ENCODE measurements at places on chromosomes 2 and 18.

DNA sequence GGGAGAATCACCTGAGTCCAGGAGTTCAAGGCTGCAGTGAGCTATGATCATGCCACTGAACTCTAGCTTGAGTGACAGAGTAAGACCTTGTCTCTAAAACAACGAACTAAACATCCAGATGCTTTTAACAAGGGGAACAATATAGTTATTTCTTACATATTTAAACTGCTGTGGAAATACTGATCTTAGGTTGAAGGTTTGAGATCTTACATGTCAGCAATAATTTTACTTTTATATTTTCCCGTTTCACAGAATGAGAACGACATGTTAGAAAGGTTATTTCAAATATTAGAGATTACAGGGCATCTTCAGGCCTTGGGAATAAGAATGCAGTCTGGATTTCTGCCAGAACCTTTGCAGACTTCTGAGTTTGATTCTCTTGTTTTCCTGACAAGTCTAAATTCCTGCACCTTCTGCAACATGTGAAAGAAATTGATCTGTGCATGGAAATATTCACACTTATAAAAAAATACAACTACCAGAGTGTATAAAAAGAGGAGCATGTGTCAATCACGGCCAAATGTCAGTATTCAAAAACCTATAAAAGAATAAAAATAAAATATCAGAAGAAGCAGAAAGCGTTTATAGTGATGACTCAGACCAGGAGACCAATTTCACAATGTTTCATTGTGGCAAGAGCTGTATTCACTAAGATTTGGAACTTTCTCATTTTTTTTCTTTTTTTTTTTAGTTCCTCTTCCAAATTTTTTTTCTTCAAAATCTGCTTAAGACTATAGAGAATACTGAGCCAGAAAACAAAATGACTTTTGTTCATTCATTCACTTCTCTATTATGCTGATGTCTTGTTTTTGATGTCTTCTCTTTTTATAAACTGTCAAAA is 29.6 kb downstream of the COLEC12 start:
- no peak for DNase-seq

- no peak for DNase-seq
These were observed 89.6 kb downstream of the GCA start for GRCh38 chr2:162433491-162433890.

DNA sequence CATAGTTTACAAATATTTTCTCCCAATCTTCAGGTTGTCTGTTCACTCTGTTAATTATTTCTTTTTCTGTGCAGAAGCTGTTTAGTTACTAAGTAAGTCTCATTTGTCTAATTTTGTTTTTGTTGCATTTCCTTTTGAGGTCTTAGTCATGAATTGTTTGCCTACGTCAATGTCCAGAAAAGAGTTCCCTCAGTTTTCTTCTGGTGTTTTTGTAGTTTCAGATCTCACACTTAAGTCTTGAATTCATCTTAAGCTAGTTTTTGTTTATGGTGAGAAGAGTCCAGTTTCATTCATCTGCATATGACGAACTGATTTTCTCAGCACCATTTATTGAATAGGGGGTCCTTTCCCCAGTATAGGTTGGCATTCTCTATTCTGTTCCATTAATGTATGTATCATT is 1252.2 kb upstream of the TMEFF2 start:
- no peak for DNase-seq

DNA sequence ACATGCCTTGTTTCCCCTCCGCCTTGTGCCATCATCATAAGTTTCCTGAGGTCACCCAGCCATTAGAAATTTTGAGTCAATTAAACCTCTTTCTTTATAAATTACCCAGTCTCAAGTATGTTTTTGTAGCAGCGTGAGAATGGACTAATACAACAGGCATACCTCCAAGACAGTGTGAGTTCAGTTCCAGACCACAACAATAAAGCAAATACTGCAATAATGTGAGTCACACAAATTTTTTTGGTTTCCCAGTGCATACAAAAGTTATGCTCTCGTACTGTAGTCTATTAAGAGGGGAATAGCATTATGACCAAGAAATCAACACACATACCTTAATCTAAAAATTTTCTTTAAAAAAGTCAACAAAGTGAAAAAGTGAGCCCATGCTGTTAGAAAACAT is 217.2 kb downstream of the NR4A2 start:
- DNase-seq = no peak

- no peak for DNase-seq
These were observed 24.0 kb upstream of the VPS4B start for GRCh38 chr18:63446266-63446665.

DNA sequence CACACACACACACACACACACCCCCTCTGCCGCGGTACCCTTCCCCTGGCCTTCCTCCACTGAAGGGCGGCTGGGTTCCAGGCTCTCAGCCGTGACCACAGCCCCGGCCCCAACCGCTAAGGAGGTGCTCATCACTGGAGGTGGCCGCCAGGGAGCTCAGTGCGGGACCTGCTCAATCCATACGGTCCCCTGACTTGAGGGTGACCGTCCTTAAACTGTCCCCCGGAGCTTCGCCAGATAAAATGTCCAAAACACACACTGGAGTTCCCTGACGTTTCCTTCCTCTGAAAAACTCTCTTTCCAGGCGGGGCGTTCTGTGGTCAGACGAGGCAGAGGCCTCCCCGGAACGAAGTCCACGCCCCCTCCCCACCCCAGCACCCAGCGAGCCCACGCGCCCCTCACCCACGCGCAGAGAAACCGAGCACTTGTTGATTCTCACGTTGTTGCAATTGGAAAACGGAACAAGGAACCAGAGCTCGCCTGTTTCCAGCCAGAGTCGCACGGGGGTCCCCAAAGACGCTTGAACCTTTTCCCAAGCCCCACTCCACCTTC is 1.4 kb downstream of the MBP start:
- DNase-seq = peak; percentile 52

DNA sequence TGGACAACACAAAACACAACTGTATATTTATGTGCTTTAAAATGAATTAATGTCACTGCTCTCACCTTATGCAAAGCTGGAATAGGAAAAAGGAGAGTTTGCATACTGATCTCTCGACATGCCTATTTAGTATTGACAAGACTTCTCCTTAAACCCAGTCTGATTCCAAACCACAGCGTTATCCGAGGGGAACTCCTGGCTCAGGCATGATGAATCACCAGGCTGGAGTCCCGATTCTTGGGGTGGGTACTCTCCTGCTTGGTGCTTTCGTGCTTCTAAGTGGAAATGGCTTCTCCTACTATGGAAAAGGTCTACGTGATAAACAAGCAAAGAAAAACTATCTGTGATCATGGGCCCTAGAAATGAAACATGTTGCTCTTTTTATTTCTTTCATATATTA is 88.9 kb upstream of the SLC35G4 start:
- DNase-seq = no peak

DNA sequence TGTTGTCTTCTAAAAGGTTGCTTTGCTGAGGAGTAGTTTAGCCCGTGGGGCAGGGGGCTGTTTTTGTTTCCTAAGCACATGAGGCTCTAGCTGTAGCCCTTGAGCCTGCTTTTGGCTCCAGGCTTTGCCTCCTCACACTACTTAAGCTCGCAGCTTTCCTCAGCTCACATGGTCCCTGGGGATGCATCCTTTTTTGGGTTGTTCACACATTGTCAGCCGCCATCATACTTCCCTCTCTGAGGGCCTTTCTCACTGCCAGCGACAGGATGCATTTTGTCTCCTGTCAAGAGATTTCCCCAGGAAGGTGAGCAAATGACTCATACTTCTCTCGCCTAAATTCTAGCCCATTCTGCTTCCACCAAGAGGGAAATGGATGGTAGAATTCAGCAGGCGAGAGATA is 279.5 kb upstream of the PKDCC start:
- DNase-seq = no peak

DNA sequence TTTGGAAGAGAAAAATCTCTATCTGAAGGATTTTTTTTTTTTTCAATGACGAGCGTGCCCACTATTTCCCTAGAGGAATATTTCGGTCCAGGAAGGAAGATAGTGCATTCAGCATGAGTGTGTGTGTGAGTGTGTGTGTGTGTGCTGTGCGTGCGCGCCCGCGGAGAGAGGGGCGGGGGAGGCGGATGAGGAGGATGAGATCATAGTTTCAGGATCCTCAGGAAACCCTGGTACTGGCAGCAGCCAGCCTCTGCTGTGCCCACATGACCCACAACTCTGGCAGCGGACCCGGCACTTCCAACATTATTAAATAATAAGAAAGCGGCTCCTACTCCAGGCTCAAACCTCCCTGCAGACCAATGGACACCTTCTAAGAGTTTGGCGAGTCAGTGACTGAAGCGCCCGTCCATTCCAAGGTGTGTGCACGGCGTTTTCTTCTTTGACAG is 217.0 kb upstream of the DTNA start:
- no peak for DNase-seq

GRCh38 chr2:17791121-17791816 is 25.0 kb upstream of the MSGN1 start:
- no peak for DNase-seq

- DNase-seq = no peak
These were observed 46.9 kb downstream of the NGEF start for GRCh38 chr2:232966122-232966521.

DNA sequence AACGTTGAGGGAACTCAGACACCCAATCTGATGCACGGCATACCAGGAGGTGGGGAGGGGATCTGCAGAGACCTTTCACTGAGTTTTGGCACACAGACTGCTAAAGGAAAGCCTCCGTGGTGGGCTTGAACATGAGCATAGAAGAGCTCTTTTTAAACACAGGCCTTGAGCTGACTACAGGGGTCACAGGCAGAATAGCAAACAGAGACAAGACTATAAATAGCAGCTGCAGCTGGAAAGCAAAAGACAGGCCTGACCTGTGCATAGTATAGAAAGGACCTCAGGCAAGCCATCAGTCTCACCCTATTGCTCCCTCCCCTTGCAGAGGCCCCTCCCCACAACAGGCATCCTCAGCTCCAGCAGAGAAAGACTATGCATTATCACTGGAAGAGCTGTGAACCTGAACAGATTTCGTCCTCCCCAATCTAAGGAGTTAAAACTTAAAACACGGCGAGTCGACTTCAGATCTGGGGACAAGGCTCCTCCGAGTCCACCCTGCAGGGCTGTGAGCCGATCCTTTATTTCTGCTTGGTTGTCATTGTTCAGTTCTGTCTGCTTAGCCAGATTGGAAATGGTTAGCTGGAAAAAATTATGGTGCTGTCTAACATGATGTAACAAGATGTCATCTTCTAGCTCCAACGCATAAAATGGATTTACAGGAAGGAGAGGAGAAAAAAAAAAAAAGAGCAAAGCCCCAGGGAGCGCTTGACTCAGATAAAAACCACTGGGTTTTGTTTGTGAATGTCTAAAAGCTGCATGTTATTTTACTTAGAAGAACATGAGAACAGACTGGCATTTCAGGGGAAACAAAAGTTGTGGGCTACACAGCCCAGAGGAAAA is 25.2 kb upstream of the LCLAT1 start:
- DNase-seq = peak; percentile 34

- no peak for DNase-seq
These were observed 602.8 kb downstream of the EPHA4 start for GRCh38 chr2:220969348-220969747.

DNA sequence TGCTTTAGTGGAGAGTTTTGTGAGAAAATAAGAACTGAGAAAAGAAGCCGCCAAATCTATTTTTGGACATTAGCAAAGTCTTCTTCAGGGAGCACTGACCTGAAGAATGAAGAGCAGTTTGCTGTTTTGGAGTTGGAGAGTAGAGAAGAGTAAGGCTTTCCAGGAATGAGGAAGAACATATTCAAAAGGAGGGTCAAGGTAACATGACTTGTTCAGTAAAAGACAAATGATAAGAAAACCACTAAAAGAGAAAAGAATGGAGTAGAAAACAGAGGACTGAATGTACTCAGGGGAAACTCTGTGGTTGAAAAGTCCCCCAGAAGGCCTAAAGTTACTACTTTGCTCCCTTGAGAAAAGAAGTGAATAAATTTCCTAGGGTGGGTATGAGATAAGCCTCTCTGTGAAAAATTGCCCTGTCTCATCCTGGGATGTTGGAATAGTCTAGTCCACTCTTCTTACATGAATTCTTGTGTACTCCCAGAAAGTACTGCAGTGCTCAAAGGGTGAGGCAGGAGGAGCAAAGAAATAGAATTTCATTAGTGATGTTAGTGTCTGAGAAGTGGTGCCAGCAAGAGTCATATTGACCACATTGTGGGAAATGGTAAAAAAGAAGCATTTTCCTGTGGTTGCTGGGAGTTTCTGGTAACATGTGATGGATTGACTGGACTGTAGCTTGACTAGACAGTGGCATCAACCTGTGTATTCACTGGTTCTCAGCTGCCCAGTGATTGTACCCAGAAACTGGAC is 27.8 kb downstream of the MBD5 start:
- no peak for DNase-seq

GRCh38 chr2:142682528-142682927 is 194.9 kb upstream of the KYNU start:
- no peak for DNase-seq

GRCh38 chr2:237269138-237269875 is 144.7 kb downstream of the COL6A3 start:
- DNase-seq = no peak

GRCh38 chr2:39530411-39530866 is 93.4 kb upstream of the MAP4K3 start:
- no peak for DNase-seq

- no peak for DNase-seq
These were observed 35.4 kb downstream of the CDCA7 start for GRCh38 chr2:173390036-173390435.

DNA sequence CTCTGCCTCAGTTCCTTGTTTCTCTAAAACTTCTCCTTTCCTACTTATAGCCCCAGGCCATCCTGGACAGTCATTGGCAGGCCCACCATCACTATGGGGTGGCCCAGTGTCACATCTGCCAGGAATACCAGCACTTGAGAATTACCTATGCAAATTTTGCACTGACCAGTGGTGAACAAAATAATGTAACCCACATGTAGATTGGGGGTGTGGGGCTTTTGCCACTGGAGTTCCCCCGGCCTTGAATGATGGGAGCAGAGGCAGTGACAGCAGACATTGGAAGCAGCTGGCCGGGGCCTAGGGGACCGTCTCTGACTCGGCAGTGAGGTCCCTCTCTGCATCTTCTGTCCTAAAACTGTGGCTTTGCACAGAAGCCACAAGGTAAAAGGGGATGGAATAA is 24.9 kb upstream of the DNMT3A start:
- DNase-seq = no peak

- DNase-seq = no peak
These were observed 163.3 kb downstream of the QPCT start for GRCh38 chr2:37507703-37508102.

DNA sequence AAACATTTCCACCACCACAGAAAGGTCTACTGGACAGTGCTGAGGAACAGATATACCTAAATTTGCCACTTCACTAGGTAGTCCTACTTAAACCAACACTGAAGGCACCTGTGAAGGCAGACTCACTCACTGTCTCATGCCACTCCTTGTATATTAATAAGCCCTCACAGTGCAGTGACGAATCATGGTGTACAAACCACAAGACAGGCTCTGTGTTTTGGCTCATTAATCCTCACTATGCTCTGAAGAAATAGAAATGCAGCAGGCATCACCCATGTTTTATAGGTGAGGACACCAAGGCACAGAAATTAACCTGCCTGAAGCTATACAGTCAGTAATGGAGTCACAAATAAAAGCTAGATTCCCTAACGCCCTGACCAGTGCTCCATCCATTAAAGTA is 44.3 kb downstream of the BARD1 start:
- DNase-seq = no peak

Data from activated CD4-positive, CD25-positive, alpha-beta regulatory T cell treated with anti-CD3 and anti-CD28 coated beads, Interleukin-2, amount 50 U/mL, for 72 hours (primary cell).